ENCODE measurements at places on chromosomes 4 and X.

- DNase-seq, result no peak
Measured at GRCh38 chr4:22391551-22391950, 124.3 kb downstream of the ADGRA3 start.

GRCh38 chrX:155871934-155872333, 9.2 kb upstream of the VAMP7 start:
- DNase-seq, result no peak

- no peak for DNase-seq
Measured at GRCh38 chrX:113741744-113742143, 842.1 kb upstream of the HTR2C start.

GRCh38 chr4:124943938-124944337, 231.4 kb upstream of the ANKRD50 start:
- DNase-seq, result no peak

- no peak for DNase-seq
Measured at GRCh38 chr4:107951551-107951950, 20.2 kb downstream of the CYP2U1 start.
